NCI-H2081 (cell line): ENCODE measurements at places on chromosomes 3 and 15.

GRCh38 chr3:183548262-183548769, 7.2 kb downstream of the KLHL6 start:
- no peak for DNase-seq

GRCh38 chr3:34258271-34258998, 460.0 kb downstream of the PDCD6IP start:
- DNase-seq: peak; percentile 57

DNA sequence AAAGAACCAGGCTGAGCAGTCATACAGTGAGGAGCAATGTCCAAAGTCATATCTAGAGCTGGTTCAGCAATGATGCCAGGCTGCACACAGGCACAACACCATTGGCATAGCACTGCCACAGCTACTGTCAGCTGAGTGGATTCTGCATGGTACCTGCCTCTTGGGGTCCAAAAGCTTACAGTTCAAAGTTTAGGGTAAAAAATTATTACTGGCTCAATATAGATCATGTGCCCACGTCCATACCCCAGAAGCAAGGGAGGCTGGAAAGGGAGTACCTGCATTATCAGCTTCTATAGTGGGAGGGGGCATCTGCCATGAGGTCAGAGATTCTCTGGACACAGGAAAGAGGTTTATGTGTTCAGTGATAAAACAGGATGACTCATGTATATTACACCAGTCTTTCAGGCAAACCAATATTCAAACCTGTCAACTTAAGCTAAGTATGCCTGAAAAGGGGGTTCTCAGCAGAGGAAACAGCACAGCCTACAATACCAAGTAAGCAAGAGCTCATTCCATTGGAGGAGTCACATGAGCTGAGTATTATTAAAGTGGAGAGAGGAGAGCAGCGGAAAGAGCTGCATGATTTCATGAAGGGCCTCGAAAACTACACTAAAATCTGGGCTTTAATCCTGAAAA, 99.0 kb downstream of the ANO10 start:
- DNase-seq: no peak

DNA sequence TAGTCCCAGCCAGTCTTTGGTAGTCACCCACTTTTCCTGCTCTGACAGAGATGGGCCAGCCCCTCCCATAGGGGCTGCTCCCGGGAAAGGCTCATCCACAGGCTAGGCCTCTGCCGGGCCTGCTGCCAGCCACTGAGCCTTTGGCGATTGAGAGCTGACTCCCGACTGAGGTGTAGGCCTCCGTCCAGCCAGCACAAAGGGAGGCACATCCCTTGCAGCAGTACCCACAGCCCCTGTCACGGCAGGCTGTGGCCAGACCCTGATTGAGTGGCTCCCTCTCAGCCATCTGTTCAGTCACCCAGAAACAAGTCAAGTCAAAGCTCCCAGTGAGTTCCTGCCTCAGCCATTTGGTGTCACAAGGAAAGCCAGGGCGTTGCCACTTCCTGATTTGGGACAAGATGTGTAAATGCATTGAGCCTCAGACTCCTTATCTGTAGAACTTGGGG, 6.2 kb upstream of the PAK6 start:
- DNase-seq: peak; percentile 3

- no peak for DNase-seq
These were observed 11.9 kb downstream of the SCAMP5 start for GRCh38 chr15:75007216-75007615.

GRCh38 chr3:129867506-129868124, 25.9 kb downstream of the TMCC1 start:
- DNase-seq: no peak
